Muscle of back (tissue), 13 donors: ENCODE measurements at places on chromosomes 7 and 10.

DNA sequence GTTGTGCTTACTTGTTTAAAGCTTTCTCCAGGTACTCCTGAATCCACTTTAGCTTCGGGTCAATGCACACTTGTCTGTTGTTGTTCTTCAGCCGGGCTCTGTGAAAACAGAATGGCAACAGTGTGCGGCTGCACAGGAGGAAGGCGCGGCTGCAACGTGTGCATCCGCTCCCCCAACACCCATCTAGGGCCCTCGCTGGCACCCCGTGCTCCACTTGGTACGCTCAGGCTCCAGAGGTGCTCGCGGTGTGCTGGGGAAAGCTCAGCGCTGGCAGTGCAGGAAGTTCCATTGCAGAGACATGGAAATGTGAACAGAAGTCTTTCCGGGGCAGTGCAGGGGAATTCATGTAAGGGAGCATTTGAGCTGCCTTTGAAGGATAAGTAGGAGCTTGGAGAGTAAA, 6.3 kb downstream of the CXCL12 start:
- no peak for DNase-seq

GRCh38 chr7:148672041-148672440, 26.7 kb upstream of the CUL1 start:
- DNase-seq = no peak

DNA sequence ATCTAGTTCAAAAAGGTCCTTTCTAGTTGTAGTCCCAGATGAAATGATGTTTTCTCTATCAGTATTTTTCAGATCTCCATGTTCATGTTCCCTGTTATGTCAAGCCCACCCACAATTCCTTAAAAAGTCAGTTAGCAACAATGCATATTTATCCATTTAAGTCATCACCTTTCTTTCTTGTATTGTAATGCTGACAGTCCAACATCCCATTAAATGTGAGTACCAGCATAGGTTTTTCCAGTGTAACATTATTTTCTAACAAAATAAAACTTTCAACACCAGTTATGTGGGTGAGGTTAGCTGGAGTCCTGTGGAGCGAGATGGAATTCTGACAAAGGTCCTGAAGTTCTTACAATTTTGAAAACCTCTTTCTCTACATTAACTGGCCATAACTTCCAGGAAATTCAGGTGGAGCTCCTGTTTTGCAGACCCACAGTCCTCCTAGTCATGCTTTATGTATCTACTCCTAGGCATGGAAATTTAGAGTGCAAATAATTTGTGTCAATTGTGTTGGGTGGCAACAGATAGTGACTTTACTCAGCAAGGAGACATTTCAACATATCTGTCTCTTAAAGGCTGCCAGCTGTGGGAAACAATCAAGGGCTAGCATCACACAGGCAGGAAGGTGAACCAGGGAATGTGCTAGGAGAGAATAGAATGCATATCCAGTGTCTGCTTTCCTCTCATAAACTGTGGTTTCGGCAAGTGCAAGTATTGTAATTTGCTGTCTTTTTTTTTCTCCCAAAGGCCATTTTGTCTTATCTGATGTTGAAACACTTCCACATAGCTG, 162.6 kb downstream of the MTERF1 start:
- no peak for DNase-seq

GRCh38 chr10:59360605-59361405, 1.5 kb downstream of the FAM13C start:
- DNase-seq = no peak
